NCI-H446 (cell line): ENCODE measurements at places on chromosomes 3 and 15.

GRCh38 chr3:31802981-31803740 lies 177.9 kb downstream of the OSBPL10 start:
- DNase-seq = no peak

DNA sequence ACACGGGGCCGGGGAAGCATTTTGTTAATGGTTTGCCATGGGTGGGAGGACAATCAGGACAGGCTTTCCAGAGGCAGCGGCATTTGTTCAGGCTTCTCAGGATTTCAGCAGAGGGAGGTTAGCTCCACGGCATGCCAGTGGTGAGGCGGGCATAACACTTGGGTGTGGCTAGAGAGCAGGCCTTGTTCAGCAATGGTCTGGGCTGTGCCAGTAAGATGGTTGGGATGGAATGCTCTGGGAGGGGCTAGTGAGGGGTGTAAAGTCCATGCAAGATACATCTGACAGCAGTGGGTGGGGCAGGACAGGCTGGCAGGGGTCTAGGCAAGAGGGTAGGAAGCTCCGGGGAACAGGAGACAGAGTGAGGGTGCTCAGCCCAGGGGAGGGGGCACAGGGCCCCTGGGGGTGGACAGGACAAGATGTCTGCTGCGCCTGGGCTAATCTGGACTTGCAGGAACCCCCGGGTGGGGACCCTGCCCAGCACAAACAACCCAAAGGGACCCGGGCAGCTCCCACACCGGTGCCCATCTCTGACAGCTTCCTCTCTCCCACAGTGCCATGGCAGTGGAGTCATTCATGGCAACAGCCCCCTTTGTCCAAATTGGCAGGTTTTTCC lies 8.4 kb downstream of the TMEM43 start:
- no peak for DNase-seq

GRCh38 chr15:49410641-49411040 lies 12.4 kb upstream of the FGF7 start:
- no peak for DNase-seq

GRCh38 chr3:158568784-158569183 lies 2.2 kb upstream of the MLF1 start:
- no peak for DNase-seq

- DNase-seq = no peak
Measured at GRCh38 chr15:43483297-43484128, 9.4 kb downstream of the TP53BP1 start.
